ENCODE measurements at places on chromosomes 7 and 10.

DNA sequence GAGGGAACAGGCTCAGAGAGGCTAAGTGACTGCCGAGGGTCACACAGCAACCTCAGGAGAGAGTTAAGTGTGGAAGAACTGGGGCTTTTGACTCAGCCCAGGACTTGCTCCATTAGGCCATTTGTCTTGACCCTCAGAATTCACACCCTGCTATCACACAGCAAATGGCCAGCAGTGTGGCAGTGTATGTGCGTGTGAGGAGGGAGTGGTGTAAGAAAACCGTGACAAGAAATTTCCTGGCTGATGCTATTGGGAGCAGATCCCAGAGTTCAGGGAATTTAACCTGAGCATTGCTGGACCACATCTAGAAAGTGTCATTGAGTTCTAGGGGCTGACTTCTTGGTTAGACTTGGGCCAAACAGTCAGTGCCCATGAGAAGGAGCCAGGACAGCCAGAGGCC, 18.4 kb downstream of the VWA2 start:
- DNase-seq = no peak

- no peak for DNase-seq
Observed at GRCh38 chr7:137684316-137684715, 162.5 kb downstream of the DGKI start.

DNA sequence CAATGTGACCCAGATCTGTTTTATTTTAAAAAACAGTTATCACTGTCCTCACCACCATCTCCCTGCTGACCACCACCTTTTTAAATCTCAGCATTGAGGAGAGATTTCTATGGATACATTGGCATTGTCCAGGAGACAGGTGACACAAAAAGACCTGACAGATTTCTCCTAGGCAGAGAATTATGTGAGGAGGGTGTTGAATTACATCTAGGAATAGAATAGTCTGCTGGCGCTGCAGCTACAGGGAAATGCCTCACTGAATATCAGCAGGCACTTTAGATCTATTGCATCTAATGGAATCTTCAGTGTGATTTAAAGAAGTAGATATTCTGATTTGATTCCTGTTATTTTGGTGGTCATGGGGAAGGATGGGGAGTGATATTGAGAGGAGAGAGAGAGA, 593.5 kb downstream of the NRG3 start:
- DNase-seq = no peak

DNA sequence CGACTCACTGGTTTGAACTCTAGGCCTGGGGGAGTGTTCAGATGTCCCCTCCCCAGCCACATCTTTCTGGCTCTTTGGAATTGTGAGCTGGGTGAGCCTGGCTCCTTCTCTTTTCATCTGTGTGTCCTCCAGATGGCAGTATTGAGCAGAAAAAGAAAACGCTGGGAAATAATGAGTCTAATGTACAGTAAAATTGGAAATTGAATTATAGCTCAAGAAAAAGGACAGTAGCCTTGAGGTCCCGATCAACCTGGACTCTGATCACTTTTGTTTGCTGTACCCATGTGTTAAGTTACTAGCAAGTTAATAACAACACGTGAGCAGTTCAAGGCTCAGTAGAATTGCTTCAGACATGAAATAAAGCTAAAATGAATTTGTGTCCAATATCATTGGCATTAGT, 77.9 kb downstream of the SNX10 start:
- no peak for DNase-seq
